Astrocyte of the cerebellum (primary cell): ENCODE measurements at places on chromosomes 12 and 14.

DNA sequence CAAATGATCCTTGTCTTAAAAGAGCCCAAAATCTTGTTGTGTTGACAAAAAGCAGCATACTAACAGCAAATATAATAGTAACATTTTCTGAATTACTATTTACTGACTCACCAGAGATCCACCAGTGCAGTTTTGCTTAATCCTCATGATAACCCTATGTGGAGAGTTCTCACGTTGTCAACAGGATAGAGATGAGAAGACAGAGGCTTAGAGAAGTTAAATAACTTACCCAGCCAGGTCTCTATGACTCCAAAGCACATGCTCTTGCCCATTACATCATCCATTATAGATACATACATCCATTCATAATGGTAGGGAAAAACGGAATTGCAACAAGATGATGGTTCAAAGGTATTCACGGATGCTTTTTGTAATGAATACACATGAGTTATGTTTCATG lies 111.9 kb downstream of the PAX9 start:
- no peak for DNase-seq

DNA sequence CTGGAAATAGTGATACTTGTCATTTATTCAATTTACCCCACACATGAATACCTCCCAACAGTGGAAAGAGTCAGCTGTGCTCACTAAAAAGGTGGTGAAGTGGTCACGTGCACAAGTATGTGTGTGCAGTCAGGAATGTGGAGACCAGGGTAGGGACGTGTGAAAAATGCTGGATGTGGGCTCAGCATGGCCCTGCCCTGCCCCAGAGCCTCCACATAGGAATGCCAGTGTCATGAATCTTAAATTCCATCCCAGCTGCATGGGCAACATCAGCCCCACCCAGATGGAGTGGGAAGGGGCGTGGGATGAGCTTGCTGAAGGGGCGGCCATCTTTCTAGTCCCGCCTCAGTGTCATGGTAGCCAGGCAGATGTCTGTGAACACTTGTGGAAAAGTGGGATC lies 87.7 kb downstream of the C12orf75 start:
- peak; percentile 35 for DNase-seq

- DNase-seq = peak; percentile 51
Measured at GRCh38 chr14:69928111-69928523, 48.9 kb downstream of the SMOC1 start.

DNA sequence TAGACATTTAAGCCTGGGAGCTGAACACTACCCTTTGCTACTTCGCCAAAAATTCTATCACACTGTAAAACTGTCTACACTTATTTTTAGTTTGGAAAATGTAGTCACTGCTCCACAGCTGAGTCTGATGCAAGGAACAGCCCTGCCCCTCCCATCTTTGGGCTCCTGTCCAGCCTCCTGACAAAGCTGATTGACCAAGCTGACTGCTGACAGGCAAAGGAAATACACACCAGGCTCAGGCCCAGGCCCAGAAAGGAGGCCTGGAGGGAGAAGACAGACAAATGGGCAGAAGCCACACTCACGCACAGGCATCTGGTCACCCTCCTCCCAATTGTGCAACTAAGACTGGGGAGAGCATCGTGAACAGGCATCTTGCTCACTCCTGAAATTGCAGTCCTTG lies 55.3 kb downstream of the ISCA2 start:
- DNase-seq = no peak

DNA sequence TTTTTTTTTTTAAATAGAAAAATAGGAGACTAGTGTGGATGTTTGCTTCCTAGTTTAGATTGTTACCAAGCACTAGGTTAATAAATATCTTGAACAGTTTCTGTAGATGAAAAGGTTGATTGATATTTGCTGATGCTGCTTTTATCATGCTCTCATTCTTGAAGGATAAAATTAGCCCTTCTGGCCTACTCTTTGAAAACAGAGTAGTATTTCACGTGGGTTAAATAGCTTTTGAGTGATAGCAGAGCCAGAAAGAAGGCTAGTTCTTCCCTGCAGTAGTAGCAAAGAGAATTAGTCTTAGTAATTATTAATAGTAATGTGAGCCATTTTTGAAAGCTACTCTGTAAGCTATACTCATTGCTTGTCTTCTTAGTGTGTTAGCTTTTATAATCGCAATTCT lies 5.2 kb downstream of the NEDD1 start:
- no peak for DNase-seq

GRCh38 chr14:67285876-67286452 lies 44.7 kb downstream of the PALS1 start:
- DNase-seq = peak; percentile 55

GRCh38 chr14:75831455-75831854 lies 150.3 kb downstream of the TGFB3 start:
- peak; percentile 83 for DNase-seq
